ENCODE measurements at places on chromosomes 11 and 22.

GRCh38 chr22:44396021-44396726, 83.4 kb upstream of the SHISAL1 start:
- no peak for DNase-seq

- DNase-seq, result no peak
Measured at GRCh38 chr11:16402654-16403447, 46.5 kb upstream of the SOX6 start.

GRCh38 chr11:112289588-112290492, 29.2 kb upstream of the PLET1 start:
- no peak for DNase-seq

- no peak for DNase-seq
Measured at GRCh38 chr11:103659206-103659618, 377.2 kb upstream of the DDI1 start.

DNA sequence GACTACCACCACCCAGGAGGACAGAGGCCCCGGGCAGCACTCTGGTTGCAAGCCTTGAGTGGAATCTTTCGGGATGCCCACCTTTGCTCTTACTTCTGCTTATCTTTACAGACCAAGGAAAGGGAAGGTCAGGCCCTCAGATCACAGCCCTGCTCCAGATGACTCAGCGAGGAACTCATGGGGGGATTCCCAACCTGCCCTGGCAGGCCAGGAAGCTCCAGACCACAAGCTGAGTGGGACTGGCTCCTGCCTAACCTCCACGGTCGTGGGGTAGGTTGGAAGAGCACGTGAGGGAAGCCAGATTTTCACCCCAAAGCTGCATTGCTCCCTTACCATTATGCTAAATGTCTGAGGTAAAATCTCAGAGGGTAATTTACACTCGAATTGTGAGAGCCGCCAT, 11.8 kb downstream of the TBC1D10A start:
- no peak for DNase-seq

GRCh38 chr11:111502611-111503010, 9.6 kb downstream of the BTG4 start:
- DNase-seq, result no peak

DNA sequence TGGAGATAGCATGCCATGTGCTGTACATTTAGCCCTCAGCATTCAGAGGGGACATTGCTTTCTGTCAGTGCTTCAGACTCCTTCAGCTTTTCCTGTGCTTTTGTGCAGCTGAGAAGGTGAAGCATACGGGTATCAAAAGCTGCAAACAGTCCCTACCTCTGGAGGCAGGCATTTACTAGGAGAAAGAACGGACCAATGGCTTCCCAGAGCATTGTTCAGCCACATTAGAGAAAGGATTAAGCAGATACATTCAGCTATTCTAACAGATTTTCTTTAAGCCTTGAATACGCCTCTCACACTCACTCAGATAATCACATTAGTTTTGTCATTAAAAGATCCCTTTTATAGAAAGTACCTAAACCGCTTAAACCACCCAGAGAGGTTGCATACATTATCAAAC, 80.7 kb upstream of the FAM181B start:
- no peak for DNase-seq

DNA sequence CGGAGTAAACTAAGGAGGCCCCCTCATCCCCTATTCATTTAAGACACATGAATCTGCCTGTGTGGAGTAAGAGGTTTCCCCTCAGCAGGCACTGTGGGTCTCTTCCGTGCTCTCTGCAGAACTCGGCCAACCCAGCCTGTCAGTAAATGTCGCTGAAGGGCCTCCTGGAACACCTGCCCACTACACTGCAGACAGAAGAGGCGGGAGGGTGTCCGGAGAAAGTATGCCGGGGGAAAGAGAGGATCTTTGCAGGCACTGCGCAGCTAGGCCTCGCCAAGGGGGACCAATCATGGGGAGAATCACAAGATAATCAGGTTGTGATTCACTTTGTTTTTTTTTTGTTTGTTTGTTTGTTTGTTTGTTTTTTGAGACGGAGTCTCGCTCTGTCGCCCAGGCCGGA, 110.8 kb downstream of the MORC2 start:
- no peak for DNase-seq

DNA sequence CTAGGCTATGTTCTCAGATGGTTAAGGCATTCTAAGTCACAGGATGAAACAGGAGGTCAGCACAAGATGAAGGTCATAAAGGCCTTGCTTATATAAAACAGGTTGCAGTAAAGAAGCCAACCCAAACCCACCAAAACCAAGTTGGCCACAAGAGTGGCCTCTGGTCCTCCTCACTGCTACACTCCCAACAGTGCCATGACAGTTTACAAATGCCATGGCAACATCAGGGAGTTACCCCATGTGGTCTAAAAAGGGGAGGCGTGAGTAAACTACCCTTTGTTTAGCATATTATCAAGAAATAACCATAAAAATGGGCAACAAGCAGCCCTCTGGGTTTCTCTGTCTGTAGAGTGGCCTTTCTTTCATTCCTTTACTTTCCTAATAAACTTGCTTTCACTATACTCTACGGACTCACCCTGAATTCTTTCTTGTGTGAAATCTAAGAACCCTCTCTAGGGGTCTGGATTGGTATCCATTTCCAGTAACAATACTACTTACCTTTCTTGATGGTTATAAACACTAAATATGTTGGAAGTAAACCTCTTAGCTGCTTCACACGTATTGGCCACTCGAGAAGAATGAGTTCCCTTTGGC, 1237.9 kb downstream of the FAM181B start:
- DNase-seq, result no peak

GRCh38 chr11:36431429-36432092, 78.5 kb downstream of the TRAF6 start:
- no peak for DNase-seq

GRCh38 chr22:22450343-22450839, 58.2 kb downstream of the ZNF280B start:
- peak; percentile 14 for DNase-seq

GRCh38 chr11:69157822-69158231, 2.1 kb downstream of the SMIM38 start:
- DNase-seq, result no peak

DNA sequence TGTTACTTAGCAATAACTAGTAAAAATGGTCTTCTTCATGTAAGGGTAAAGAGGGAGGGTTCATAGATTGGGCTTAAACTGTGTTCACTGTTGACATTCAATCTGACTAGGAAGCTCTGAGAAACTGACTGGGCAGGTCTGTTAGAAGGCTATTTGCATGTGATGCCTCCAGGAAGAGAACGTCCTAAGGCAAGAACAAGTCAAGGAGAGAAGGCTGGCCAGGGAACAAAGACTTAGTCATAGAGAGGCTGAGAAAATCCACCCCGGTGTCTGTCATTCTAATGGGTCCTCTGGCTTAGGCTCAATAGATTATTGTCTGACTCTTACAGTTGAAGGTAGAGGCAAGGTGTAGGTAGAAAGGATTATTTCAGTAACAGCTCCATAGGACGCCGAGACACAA, 50.3 kb upstream of the CD44 start:
- no peak for DNase-seq

GRCh38 chr11:35927682-35928081, 16.2 kb upstream of the LDLRAD3 start:
- no peak for DNase-seq

DNA sequence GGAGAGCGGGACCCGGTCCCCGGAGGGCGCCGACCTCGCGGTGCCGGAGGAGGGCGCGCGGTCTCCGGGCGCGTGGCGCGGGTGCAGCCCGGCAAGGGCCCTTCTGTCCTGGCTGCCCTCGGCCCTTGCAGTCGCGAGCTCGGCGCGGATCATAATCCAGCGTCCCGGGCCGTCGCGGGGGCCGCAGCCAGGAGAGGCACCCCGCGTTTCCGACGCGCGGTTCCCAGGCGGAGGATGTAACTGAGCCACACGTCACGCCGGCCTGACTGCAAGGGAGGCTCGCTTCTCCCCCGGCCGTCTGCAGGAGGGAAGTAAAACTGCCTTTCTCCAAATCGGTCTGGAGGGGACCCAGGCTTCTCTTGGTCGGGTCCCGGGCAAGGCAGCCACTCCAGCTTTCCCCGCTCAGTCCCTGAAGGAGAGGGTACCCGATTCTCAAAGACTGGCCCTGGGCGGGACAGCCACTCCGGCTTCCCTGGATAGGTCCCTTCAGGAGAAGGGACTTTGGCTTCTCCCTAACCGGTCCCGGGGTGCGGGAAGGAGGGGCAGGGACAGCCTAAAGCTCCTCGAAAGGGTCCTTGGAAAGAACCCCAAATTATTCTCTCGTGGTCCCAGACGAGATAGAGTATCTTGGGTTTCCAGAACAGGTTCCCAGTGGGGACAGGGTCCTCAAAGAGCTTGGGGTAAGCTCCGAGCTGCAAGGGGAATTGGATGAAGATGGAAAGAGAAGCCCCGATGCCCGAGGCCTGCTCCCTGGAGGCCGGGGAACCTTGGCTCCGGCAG, 836 bp downstream of the SPON1 start:
- no peak for DNase-seq

DNA sequence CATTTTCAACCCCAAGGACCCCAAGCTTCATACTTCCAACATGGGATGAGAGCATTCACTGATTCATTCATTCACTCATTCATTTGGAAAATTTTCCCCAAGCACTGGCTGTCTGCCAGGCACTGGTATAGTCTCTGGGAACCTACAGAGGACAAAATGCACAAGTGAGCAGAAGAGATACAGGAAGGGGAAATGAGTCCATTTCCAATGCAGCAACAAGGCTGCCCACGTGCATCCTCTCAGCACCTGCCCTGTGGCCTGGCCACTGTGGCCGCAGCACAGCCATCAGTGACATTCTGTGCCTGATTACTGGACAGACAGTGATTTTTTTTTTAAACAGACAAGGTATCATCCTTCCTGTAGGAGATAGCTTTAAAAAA, 96.0 kb upstream of the PITPNB start:
- DNase-seq, result no peak

GRCh38 chr11:92841719-92842118, 127.7 kb upstream of the MTNR1B start:
- no peak for DNase-seq

- DNase-seq, result no peak
Measured at GRCh38 chr22:49233507-49234100, 594.1 kb downstream of the BRD1 start.

DNA sequence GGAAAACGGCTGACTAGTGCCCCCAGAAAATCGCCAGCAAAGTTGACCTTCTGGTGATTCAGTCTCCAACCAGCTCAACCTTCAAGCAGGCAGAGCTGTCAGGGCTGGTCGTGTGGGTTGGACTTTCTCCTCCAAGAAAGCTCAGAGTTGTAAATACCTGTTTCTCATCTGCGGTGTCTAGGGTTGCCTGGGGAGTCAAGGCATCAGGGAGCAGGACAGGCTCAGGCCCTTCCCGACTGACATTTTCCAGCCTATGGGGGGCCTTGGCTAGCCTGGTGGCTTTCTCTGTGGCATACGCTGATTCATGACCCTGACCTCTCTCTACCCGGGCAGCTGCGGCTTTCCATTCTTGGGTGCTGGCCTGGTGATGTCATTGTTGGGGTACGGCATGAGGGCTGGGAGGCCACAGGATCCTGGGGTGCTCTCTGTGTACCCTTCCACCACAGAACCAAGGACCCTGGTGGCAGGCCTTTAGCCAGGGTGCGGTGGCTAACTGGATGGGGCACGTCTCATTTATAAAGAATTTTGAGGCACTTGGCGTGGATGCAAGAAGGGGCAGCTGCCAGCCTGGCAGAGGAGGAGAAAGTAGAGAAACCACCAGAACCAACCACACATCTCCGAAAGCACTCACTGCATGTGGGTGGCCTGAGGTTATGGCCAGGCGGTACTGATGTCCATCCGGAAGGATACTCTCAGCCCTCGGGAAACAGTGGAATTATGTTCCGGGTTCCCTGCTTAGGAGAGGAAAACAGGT, 64.9 kb downstream of the BCR start:
- DNase-seq, result no peak

DNA sequence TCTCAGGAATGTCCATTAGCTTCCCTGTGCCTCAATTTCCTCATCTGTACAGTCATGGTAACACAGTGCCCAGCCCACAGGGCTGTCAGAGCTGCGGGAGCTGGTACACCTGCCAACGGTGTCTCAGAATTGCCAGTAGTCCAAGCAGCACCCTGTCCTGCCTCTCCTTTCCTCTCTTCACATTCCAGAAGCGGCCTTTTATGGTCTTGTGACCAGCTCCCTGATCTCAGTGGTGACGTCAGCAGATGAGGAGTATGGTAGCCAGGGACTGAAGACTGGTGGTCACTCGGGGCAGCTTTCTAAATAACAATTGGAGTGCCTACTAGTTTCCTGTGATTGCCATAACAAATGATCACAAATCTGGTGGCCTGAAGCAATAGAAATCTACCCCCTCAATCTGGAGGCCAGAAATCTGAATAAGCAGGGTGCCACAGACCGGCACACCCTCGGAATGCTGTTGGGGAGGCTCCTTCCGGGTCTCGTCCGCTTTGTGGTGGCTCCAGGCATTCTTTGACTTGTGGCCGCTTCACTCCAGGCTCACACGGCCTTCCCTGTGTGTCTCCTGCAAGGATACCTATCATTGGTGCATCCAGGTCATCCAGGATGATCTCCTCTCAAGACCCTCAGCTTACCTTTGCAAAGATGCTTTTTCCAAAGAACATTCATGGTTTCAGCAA, 2.1 kb downstream of the FADD start:
- DNase-seq, result no peak
